Body of pancreas (tissue), 4 donors: ENCODE measurements at places on chromosomes 2 and 18.
A peak's percentile ranks its signal among the peaks of the same experiment; 100 is the strongest.

- peak; percentile 27 for DNase-seq
These were observed 176.3 kb downstream of the PIK3C3 start for GRCh38 chr18:42131066-42131929.

DNA sequence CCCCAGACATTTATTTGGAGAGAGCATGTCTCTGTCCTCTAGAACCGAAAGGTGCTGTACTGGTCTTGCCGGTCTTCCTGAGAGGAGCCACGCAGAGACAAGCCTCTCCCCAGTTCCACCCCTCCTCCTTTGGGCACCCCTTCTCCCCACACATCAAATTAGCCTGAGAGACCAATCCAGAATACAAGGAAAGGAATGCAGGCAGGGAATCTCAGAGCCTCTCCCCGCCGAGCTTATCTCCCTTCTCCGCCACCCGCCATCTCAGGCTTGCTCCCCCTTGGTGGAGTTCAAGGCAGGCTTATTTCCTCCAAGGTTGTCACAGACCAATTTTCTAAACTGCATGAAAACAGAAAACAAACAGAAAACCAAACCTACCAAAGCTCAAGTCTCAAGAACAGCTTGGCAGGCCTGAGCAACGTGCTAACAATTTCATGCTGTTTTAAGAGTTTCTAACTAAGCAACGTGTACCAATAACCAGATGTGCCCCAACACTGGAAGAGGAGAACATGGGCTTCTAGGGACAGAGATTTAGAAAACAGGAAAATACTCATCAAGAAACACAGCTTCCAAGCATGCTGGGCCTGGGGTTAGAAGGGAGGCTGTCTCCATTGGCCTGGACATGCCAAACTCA, 124.5 kb upstream of the PKDCC start:
- DNase-seq = no peak

GRCh38 chr2:24237313-24237712, 62.5 kb downstream of the FAM228A start:
- DNase-seq = no peak

DNA sequence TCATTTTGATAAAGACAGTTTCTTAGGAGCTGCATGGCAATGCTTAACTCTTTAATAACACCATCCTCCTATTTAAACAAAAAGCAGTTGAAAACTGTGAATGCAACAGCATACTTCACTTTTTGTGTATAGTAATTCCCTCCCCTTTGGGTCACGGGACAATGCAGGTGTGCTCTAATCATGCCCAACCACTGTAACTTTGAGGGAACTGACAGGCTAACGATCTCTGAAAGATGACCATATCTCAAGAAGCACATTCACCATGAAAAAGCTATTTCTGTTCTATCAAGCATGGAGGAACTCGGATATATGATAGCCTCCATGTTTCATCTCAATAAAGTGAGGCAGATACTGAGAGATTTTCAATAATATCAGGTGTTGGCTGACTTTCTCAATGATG, 81.1 kb upstream of the CD226 start:
- DNase-seq = no peak

GRCh38 chr2:161116509-161116908, 43.7 kb upstream of the TANK start:
- DNase-seq = no peak

GRCh38 chr2:234879671-234880455, 72.0 kb upstream of the SH3BP4 start:
- no peak for DNase-seq

DNA sequence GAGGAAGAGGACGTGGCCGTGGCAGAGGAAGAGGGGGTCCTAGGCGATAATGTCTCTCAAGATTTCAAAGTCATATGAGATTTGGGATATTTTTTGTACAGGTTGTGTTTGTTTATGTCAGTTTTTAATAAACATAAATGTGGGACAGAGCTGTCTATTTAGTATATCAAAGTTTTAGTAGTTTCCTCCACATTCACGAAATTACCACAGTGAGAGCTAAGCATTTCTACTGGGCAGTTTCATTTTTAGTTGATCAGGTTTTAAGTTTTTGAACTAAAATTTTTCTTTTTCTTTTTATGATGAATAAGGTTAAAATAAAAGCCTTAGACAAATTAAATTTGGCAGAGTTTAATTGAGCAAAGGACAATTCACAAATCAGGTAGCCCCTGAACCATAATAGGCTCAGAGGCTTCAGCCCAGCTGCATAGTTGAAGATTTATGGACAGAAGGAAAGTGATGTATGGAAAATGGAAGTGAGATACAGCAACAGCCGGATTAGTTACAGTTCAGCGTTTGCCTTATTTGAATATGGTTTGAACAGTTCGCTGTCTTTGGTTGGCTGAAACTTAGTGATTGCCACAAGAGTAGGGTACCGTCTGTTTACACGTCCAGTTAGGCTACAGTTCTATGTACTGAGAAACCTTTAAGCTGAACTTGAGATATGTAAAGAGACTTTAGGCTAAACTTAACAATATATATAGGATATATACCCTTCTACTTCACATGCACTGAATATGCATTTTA, 17.1 kb downstream of the SNRPD1 start:
- no peak for DNase-seq

- DNase-seq = peak; percentile 79
These were observed 60.2 kb upstream of the TXNDC2 start for GRCh38 chr18:9825571-9826073.

- DNase-seq = no peak
These were observed 124.0 kb downstream of the NEB start for GRCh38 chr2:151610310-151610709.

- peak; percentile 24 for DNase-seq
These were observed 96.8 kb downstream of the DNAH6 start for GRCh38 chr2:84613082-84613481.

DNA sequence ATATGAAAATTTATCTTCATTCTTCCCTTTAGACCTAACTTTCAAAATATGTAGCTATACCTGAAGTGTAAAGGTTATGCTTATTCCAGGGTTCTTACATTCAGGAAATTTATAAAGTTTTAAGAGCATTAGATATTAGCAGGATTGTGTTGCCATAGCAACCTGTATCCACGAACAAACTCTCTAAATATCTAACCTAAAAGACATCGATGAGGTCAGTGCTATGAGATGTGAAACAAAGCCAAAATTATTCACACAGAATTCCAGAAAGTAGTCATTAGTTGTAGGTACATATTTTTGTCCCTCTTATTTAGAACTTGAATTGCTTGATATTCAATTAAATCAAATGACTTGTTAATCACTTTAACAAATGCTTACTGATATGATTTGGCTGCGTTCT, 705.3 kb downstream of the SOCS6 start:
- no peak for DNase-seq

- DNase-seq = peak; percentile 61
These were observed 31.7 kb upstream of the KCTD1 start for GRCh38 chr18:26579941-26580618.

DNA sequence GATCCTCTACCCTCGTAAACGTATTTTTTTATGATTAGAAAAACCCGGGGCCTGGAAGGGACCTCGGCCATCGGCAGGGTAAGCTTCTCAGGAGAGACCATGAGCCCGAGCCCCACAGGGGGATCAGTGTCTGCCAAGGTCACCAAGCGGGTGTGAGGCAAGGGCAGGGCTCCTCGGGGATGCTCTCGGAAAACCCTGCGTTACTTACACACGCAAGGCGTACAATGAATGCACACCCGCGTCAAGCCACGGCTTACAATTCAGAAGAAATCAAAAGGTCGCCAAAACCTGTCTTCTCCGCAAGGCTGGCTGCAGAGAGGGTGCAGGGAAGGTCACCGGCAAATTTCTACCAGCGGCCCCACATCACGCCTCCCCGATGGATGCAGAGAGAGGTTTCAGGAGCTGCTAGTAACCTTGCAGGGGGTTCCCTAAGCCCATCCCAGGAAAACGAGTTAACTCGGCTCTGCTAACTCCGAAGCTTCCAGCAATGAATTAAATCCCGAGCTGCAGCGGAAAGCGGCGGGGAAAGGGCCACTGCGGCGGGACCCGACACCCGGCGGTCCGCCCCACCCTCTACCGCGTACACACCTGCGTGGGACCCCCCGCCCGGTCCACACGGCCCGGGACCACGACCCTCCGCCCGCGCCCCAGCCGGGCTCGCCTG, 638 bp downstream of the ST3GAL5 start:
- DNase-seq = peak; percentile 20

GRCh38 chr2:177616066-177616465, 223.5 kb downstream of the AGPS start:
- DNase-seq = no peak

DNA sequence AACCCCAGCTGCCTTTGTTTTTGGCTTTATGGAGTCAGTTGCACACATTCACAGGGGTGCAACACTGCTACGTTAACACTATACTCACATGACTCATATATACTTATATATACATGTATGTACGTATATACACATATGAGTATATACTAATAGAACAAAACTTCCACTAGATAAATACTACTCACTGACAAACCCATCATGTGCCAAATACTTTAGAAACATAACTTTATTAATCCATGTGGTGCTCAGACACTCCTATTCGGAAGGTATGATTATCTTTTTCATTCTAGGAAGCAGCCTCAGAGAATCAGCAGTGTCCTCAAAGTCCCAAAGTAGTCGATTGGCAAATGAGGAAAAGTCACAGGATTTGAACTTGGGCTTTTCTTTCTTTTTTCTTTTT, 7.9 kb downstream of the PMAIP1 start:
- DNase-seq = no peak

DNA sequence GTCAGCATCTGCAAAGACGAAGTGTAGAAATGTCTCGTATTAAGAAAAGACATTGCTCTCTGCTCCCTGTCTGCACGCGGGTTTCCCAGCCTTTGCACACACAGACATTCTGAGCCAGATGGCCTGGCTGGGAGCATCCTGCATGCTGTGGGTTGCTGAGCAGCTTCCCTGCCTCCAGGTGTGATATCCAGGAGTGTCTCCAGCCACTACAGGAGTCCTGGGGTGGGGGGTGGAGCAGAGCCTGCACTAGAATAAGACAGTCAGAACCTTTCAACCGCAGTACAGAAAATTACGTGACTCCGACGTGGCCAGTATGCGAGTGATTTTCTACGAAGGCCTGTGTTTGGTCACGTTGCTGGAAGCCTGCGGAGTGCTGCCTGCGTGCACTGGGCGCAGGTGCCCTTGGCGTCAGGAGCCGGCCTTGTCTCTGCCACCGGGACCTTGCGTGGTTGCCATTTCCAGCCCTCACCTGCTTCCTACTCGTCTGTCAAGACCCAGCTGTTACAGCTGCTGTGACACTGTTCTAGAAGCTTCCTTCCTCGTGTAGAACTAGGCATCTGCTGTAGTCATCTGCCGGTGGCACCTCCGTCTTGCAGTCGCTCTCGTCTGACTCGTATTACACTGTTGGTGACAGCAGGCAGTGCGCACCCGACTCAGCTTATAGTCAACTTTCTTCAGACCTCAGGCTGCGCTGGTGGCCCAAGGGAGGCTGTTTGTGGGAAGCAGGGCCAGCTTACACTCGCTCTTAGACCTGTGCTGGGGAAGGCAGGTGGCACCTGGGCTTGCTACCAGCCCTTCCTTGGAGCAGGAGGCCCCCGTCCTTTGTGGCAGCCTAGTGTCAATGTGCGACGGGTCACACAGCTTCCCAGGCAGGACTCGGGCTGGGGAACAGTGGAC, 11.2 kb downstream of the CTDP1 start:
- no peak for DNase-seq

GRCh38 chr2:234372506-234372905, 124.4 kb downstream of the ARL4C start:
- DNase-seq = no peak

DNA sequence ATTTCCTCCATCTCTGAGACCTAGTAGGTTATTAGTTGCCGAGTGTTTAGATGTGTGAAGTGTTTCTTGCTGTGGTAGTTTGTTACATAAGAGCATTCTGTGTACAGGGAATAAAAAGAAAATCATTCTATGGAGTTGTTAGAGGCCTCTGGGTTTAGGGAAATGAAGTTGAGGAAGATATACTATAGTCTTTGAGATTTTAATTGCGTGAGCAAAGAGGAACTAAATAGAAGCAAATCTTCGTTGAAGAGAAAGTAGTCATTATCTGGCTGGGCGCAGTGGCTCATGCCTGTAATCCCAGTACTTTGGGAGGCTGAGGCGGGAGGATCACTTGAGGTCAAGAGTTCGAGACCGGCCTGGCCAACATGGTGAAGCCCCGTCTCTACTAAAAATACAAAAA, 19.0 kb downstream of the USP39 start:
- DNase-seq = no peak

- DNase-seq = peak; percentile 68
These were observed 4.2 kb downstream of the PLEKHA3 start for GRCh38 chr2:178484245-178485041.

GRCh38 chr18:23936381-23936958, 78.1 kb upstream of the TTC39C start:
- no peak for DNase-seq

DNA sequence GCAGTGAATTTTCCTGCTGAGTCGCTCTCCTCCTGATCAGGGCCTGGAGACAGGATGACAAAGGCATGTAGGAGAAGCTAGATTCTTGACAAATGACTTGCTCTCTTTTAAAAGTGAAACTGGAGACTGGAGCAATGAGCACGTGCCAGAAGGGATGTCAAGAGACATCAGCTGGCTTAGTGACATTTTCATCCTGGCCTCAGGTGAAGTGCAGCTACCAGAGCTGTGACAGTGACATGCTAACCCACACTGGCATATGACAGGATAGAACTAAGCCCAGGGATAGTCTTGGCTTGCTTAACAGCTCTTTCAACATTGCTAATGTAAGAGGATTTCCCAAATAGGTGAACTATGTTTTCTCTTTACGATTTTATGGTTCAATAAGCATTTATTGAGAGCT, 757.5 kb upstream of the DDX18 start:
- no peak for DNase-seq

DNA sequence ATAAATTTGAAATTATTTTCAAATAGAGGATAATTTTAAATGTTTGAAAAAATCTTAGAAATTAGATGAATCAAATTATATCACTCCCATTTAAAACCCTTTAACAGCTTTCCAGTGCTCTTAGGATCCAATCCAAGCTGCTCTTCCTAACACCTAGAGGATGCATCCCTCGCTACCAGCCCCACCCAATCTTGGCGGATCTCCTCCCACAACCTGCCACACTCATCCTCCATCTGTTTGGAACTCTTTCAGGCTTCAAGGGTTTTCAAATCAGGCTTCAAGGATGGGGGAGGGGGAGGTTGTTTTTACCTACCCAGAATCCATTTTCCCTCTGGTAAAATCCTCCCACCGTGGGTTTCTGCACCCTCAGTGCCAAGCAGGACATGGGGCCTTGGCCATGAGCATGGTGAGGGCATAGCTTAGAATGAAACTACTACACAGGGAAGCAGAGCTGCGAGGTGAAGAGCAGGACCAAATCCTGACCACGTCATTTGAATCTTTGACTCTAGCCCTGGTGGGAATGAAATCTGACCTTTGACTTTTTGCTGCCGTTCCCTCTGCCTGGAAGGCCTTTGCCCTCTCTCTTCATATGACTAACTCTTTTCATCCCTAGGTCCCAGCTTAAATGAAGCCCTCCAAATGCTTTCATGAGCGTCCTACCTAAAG, 113.0 kb upstream of the MAPRE2 start:
- DNase-seq = no peak

- no peak for DNase-seq
These were observed 71.5 kb downstream of the DAW1 start for GRCh38 chr2:227942965-227943364.

DNA sequence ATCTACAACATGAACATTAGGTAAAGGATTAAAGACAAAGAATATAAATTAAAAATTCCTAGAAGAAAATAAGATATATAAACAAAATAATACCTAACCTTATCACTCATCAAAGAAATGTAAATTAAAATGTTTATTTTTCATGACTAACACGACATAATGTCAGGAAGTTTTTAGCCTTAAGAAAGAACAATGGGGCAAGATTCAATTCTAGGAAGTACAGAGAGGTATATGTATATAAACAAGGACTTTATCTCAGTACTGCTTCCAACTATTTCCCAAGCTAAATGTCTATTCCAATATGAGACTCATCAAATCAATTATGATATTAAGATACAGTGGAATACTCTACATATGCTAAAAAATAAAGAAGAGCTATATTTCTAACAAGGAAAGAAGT, 44.1 kb downstream of the TTC21B start:
- DNase-seq = no peak
